ENCODE measurements at places on chromosomes 5 and 9.

- no peak for DNase-seq
Measured at GRCh38 chr5:174427304-174427703, 297.1 kb upstream of the MSX2 start.

- DNase-seq, result no peak
Measured at GRCh38 chr5:79346420-79346824, 110.5 kb downstream of the JMY start.

GRCh38 chr5:73311291-73312110 is 137.1 kb downstream of the FOXD1 start:
- DNase-seq, result peak; percentile 37

GRCh38 chr9:33244137-33244784 is 4.3 kb downstream of the SPINK4 start:
- no peak for DNase-seq

- DNase-seq, result peak; percentile 86
Measured at GRCh38 chr9:135308821-135309762, 170.5 kb upstream of the PPP1R26 start.

GRCh38 chr5:143454936-143455516 is 51.5 kb upstream of the NR3C1 start:
- DNase-seq, result no peak

GRCh38 chr5:167478188-167478587 is 813.3 kb upstream of the WWC1 start:
- no peak for DNase-seq

GRCh38 chr9:130445268-130445983 is 665 bp downstream of the ASS1 start:
- no peak for DNase-seq

DNA sequence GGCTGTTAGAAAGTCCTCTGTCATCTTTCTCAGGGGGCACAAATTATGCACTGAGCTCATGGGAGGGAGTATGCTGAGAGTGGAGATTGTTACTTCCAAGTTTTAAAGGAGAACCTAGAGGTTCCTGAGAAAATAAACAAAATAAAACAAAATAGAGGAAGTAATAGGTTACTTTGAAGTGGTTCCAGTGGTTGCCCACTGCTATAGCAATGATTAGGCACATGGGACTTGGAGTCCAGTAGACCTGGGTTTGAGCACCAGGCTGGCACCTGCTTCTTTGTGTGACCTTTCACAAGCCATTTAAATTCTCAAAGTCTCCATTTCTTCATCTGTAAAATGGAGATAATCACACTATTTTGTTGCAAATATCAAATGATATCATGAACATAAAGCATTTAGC is 13.8 kb upstream of the CDC23 start:
- no peak for DNase-seq

DNA sequence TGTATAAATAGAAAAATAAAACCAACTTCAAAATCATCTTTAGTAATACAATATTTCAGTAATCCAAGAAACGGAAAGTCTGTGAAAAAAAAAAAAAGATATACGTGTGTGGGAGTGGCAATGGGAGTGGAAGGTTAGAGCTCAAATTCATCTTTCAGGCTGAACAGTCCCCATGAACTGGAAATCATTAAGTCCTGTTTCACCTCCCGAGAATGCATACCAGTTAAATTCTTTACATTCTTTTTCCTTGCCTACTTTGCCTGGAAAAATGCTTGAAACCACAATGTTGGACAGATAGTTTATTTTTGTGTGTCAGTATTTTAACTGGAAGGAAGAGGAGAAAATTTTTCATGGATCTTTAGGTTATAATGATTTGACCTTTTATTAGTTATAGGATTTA is 166.8 kb downstream of the MUSK start:
- DNase-seq, result no peak

DNA sequence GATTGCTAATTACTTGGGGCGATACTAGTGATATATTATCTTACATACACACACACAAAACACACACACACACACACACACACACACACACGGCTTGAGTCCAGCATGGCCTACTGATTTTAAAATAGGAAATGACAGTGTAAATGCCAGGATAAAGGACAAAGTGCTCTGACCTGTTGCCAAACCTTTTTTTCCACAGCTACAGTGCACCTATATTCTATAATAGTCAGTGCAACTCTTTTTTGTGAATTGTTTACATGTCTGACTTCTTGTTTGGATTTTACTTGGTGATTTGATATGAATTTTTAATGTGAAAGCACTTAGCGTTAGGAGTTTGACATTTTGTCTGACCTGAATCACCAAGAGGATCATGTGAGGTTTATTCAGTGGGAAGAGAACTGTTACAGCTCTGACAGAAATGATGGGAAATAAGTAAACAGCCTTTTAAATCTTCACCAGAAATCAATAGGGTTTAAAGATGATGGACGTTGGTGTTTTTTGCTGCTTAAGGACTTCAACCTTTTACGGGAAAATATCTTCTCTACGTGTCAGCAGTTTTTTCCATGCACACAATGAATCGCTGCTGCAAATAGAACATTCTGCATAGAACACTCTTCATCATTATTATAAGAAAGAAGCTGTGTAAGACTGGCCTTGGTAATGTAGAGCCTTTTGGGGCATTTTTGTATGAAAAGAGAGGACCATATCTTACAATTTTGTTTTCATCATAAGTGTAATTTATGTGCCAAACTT is 218.5 kb downstream of the RANBP17 start:
- no peak for DNase-seq

- no peak for DNase-seq
Measured at GRCh38 chr5:38228914-38229313, 29.4 kb upstream of the EGFLAM start.

GRCh38 chr9:85118990-85119755 is 449.6 kb downstream of the NTRK2 start:
- no peak for DNase-seq

DNA sequence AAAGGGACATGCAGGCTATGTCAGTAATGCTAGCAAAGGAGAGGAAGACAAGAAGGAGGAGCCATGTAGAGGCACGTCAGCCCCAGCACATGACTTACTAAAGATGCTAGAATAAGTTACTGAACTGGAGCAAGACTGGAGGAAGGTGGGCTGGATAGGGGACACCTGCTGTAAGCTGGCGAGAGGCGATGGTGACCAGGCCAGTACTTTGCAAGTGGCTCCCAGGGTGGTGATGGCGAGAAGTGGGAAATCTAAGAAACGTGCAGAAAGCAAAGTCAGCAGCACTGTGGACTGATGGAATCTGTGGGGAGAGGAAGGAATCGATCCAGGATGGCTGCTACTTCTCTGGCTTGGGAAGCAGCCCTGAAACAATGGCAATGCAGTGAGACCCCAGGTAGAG is 617.1 kb upstream of the ADAMTS16 start:
- no peak for DNase-seq

DNA sequence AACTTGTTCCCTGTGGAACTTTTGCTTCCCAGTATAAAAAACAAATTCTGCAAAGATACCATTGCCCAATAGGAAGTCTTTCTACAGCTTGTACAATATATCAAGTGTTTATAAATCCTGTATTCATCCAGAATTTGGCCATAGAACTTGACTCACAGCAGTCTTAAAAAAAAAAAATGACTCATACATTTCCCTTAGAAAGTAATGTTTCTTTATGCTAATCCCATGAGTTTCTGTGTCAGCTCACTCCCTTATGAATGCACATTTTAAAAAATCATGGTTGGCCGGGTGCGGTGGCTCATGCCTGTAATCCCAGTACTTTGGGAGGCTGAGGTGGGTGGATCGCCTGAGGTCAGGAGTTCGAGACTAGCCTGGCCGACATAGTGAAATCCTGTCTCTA is 89.3 kb upstream of the DMRT1 start:
- no peak for DNase-seq

DNA sequence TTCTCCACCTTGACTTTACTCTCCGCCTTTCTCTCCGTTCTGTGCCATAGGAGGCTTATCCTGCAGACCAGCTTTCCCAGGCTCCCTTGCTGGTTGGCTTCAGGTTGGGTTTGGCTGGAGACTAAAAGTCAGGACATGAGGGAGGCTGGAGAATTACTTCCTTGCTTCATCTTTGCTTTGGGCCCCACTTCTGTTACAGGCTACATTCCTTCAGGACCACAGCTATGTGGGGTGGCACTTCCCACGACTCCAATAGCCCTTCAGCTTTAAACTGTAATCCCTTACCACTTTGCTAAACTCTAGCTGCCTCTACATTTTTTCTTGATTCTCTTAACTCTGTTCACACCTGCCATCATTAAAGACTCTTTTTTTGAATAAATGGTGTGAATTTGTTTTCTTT is 186.7 kb upstream of the NR4A3 start:
- DNase-seq, result no peak

- peak; percentile 61 for DNase-seq
Measured at GRCh38 chr5:136729901-136730355, 364.6 kb upstream of the TRPC7 start.

GRCh38 chr9:108953983-108954574 is 19.9 kb downstream of the ABITRAM start:
- no peak for DNase-seq

DNA sequence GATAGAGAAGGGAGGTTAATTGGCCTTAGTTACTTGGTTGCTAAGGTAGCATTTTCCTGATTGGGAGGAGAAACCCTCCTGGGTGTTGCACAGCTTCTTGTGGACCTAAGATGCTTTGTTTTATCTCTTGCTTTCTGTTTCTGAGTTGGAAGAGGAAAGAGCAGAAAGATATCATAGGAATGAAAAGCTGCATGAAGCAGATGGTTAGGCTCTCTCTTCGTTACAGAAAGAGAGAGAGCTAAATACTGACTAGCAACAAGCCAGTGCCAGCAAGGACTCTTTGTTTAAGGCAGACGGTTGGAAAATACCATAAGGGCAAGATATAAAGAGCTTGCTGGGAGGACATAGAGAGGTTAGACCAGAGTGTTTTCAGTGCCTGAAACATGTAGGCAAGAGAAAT is 103.1 kb downstream of the ATG10 start:
- DNase-seq, result no peak

GRCh38 chr9:34647651-34648050 is 1.2 kb downstream of the GALT start:
- no peak for DNase-seq

GRCh38 chr9:134544388-134545214 is 97.0 kb upstream of the COL5A1 start:
- no peak for DNase-seq

DNA sequence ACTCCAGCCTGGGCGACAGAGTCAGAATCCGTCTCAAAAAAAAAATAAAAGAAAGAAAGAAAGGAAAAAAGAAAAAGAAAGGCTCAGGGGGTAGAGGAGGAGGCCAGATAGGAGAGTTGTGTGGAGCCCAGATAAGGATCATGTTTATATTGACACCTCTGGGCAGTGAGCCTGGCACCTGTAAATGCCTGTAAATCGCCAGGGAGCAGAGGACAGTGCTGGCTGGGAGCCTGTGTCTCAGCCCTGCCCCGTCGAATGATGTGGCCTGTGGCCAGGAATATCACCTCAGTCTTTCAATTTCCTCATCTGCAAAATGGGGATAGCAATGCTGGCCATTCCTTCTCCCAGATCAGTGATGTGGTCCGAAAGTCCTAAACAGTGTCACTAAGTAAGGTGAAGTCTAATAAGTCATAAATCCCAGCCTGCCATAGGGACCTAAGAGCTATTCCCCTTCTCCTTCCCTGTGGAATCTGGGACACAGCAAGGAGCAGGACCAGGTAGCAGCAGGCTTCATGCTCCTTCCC is 10.3 kb upstream of the ABO start:
- no peak for DNase-seq

DNA sequence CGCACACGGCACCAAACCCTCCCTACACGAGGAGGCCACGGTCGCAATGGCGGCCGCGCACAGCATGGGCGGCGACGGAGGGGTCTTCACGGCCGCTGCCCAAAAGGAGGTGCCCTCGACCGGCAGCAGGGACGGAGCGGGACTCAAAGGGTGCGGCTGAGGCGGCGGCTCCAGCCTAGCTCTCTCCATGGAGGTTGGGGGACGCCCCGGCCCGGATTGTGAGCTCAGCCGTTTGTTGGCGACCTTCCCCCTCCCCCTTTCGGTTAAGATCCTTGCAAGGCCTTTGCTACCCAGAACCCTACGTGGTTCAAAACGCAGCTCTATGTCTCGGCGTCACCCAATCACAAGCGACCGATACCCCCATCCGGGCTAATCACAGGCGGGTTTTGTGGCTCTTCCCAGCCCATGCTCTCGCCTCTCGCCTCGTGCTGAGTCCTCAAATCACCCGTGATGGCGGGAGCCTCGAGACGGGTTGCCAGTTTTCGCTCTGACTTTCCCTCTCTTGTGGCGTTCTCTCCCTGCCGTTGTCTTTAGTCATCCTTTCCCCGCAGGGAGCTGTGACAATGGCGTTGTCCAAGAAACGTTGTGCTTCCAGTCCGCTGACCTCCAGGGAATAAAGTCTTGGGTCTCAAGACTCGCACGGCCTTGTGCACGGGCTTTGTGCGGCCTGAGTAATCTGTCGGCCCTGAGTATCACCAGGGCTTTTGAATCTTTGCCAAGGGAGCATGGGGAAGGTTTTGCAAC is 19.5 kb downstream of the C5orf52 start:
- DNase-seq, result no peak

DNA sequence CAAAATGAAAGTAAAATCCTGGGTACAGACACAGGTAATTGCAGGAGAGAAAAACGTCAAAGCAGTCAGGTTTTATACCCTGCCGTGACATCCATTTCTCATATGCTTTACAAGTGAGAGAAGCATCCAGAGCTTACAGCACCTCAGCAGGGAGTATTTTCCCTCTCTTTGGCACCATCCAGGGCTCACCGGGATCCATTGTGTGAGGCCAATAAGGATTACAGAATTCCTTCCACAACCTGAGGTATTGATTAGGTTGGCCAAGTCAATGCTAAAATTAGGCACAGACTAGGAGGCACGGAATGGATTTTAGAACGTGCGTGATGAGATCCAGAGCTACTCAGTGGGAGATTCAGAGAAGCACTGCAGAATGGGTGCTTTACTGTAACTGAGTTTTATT is 296.6 kb downstream of the FBXL7 start:
- DNase-seq, result no peak

GRCh38 chr9:126550891-126551351 is 62.8 kb upstream of the LMX1B start:
- DNase-seq, result no peak

DNA sequence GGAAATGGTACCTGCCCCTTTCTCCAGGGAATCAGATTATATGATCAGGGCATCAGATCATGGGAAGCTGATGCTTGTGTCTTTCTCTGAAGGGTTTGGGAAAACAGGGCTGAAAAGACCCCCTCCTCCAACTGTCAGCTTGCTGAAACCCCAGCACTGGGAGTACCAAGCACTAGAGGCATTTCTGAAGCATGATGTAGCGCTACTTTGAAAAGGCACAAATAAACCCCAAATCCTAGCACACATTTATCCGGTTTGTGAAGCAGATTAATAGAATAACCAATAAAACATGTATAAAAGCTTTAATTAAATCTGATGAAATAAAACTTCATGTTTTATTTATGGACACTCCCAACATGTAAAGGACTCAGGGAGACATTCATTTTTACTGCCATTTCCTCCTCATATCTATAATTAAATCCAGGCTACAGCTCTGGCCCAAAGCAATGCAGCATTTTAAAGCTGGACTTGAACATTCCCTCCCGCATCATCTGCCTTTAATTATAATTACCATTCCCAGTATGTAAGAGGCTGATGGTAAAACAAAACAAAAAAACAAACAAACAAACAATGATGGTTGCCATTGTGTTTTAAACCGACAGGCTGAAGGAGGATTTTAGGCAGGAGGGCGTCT is 298.2 kb upstream of the RFX3 start:
- no peak for DNase-seq

All from DMS79 (cell line).